ENCODE measurements at places on chromosomes 4 and X.

- DNase-seq = no peak
These were observed 131.3 kb upstream of the AGA start for GRCh38 chr4:177573507-177573906.

- no peak for DNase-seq
These were observed 289.4 kb downstream of the ANKRD50 start for GRCh38 chr4:124423160-124423559.

DNA sequence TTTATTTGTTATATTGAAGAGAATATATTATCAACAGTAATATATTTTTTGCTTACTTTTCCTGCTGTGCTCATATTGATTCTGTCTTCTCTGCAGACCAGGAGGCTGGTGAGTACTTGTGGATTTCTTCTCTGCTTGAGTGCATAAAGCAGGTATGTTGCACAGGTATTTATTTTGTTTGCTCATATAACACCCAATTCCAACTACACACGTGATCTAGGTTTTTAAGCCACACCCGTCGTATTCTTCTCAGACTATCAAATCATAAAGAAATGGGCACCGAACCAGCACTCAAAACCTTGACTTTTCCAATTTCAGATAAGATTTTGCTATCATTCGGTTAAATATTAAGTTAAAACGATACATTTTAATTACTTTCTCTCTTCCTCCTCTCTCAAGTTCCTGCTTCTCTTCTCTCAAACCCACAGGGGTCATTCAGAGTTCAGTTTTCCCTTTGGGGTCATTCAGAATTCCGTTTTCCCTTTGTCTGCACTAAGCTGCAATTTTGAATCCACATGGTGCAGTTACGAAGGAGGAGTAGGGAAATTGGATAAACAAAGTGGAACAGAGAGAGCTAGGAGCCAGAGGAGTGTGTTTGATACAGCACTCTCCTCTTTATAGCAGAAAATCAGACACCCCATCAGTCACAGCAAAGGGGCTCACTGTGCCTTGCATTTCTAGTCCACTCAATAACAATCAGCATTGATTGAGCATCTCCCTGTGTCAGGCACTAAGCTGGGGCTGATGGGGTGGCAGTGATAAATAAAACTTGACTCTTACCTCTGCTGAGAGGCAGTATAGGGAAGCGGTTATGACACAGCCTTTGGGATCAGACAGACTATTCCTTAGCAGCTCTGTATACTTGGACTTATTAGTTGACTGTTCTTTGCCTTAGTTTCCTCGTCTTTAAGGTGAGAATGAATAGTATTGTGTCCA is at the start of gene ADH1C:
ADH1C (minus strand) TSS at position 145 of the 936 bp plus-strand sequence; CDS start at position 74, 71 bp downstream.
- DNase-seq = no peak

DNA sequence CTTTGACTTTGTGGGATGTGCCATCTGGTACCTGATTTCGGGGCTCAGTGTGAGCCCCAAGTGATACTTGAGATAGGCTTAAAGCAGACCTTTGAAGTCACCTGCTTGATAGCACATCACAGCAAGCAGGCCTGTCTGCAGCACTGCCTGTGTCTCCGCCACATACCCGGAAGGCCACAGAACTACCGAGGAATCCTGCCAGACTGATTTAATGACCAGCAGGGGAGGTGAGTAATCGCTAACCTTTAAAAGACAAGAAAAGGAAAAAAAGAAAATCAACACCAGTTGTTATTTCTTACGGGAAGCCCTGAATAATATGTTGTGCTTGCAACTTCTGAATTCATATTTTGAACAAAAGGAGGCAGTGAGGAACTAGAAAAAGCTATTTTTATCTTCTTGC is 6.8 kb downstream of the PTCHD1 start:
- DNase-seq = no peak

- DNase-seq = no peak
These were observed 716 bp downstream of the KIT start for GRCh38 chr4:54658252-54659093.

DNA sequence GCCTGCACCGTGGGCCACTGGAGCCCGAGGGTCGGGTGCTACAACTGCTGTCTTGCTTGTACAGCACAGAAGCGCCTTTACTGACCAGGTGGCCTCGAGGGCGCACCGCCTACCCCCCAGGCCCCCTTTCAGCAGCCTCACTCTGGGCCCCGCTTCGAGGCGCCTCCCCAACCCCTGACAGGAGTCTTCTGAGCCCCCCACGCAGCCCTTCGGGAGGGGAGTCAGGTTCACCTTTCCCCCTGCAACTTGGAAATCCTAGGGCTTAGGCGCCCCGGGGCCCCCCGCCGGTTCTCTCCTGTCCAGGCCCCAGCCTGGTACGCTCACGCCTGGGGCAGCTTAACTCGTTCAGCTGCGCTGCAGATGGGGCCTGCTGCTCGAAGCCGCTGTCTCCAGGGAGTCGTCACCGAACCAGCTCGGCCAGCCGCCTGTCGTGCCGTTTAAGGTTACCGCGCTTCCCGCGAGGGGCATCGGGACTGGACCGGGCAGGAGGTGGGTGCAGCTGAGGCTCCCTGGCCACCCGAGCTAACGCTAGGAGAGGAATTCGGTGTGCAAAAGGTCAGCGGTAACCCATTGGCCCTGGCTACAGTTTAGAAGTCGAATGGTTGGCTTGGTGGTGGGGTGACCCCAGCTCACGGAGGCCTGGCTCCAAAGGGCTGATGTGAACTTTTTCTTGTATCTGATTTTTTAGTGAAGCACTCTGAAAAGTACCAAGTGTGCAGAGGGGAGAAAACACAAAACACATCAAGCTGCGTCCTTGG is 58.9 kb upstream of the BCOR start:
- DNase-seq = no peak

DNA sequence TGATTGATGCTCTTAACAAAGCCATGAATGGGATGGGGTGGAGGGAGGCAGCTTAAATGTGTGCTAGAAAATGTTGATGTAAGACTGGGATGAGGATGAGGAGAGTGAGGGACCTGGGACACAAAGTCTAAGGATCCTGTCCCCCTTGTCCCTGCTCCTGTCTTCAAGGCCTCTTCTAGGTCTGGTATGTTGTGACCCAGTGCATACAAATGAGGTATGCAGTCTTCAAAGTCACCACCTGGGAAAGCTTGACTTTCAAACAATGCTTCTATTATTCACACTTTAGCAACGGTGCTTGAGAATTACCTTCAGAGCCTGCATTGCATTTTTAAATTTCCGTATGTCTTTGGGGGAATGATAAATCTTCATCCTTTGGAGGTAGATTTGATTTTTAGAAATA is 88.4 kb upstream of the SLC34A2 start:
- no peak for DNase-seq

- DNase-seq = no peak
These were observed 43.4 kb downstream of the TXK start for GRCh38 chr4:48090621-48091020.

DNA sequence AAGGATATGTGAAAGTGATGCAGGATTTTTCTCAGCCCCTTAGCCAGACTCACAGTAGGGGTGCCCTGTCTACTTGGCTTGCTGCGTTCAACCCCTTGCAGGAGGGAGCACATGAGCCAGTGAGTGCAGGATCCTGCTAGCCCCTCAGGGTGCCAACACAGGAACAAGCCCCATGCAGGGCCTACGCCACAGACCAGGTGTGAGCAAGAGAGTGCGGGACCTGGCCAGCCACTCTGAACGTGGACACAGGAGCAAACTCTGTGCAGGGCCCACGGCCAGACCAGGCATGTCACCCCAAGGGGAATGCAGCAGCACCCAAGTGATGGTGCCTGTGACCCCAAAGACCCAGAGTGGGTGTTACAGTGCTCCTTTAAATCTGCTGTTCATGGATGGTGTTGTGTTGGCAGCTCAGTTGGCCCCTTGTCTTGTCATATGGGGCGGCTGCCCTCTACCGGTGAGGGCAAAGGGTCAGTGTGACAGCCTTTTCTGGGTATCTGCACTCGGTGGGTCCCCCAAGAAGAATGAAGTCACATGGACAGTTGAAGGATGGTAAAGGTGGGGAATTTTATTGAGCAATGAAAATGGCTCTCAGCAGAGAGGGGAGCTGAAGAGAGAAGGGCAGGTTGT is 188.4 kb upstream of the MAOA start:
- DNase-seq = no peak
